ENCODE measurements at places on chromosomes 5 and 9.

DNA sequence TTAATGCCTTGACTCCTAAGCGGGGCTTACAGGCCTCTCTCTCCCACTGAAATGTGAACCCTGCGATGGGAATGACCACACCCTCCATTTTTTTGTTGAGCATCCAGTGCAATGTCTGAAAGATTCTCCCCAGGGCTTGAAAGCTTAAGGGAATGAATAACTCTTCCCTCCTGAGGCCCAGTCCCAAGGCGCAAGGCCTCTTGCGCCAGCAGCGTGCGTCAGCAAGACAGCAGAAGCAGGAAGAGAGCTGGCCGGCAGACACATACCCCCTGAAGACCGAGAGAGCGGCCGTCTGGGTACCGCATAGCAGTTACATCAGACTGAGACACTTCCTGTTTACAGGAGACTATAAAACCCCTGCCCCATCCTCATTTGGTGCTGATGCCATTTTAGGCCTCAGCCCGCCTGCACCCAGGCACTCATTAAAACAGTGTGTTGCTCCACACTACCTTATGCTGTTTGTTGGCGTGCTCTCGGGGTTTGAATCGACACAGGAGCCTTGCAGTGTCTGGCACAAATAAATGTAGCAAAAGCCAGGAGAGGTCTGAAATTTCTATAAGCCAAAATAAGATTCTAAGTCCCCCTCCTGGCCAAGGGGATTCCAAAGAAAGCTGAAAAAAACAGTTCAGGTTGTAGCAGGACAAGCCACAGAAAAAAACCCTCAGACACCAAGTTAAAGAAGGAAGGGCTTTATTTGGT is 62.3 kb downstream of the GDNF start:
- no peak for DNase-seq
- no peaks in the 10 kb centered on the region for H3K4me1 ChIP-seq
- H3K27ac ChIP-seq: no peak overlapping the region
- no peaks in the 10 kb centered on the region for H3K27me3 ChIP-seq
- no peak overlapping the region for H3K4me3 ChIP-seq

GRCh38 chr5:10578869-10579268 is 15.0 kb downstream of the ANKRD33B start:
- no peak overlapping the region for H3K4me3 ChIP-seq
- no peak for DNase-seq
- peaks cover 6% of the 10 kb centered on the region for H3K4me1 ChIP-seq

DNA sequence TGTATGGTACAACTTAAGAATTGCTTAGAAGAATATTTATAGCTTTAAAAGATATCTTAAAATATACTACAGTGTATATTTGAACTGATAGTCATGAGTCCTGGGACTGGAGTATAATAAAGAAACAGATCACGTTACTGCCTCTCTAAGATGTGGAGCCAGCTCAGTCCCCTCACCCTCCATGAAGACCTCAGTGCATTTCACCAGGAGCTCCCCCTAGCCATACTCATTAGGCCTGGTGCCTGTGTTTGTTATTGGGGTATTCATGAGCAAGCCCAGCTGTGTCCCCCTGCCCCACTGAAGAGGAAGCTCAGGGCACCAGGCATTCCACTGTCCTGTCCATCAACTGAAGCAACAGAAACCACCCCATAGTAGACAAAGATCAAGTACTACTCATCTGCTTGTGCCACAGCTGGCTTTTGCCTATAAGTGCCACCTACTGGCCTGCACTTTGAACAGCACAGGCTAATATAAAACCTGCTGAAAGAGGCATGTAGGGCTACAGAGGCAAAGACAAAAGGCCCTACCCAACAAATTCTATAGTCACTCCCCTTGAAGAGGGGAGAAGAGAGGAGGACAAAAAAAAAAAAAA is 850.2 kb upstream of the NUDT12 start:
- no peak overlapping the region for H3K27ac ChIP-seq
- no peak overlapping the region for H3K4me3 ChIP-seq
- H3K4me1 ChIP-seq: no peaks in the 10 kb centered on the region
- H3K36me3 ChIP-seq: no peaks in the 10 kb centered on the region
- peaks cover 10% of the 10 kb centered on the region for H3K27me3 ChIP-seq

DNA sequence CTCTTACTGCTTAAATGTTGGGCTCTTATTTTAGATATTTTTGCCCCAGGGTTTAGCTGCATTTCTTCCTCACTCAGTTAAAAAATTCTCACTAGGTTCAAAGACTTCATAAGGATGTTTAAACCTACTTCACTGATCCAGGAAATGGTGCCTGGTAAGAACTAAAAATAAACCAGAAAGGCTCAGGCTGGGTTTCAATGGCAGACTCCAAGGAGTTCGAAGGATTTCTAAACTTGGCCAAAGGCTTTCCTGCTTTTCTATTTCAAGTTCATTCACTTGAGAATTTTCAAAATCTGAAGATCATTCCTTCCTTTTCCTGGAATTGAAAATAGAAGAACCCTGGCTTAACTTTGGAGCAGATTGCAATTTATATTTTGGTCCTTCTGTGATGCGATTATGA is 193.0 kb upstream of the MAP1B start:
- DNase-seq: no peak
- no peak overlapping the region for H3K4me3 ChIP-seq
- no peaks in the 10 kb centered on the region for H3K27me3 ChIP-seq
- H3K27ac ChIP-seq: no peak overlapping the region

- H3K36me3 ChIP-seq: no peaks in the 10 kb centered on the region
- H3K27me3 ChIP-seq: no peaks in the 10 kb centered on the region
- no peak overlapping the region for H3K27ac ChIP-seq
- no peak overlapping the region for H3K4me3 ChIP-seq
These were observed 63.8 kb downstream of the C5orf15 start for GRCh38 chr5:133904641-133905040.

- DNase-seq: no peak
- no peak overlapping the region for H3K4me3 ChIP-seq
- H3K27ac ChIP-seq: no peak overlapping the region
These were observed 55.1 kb upstream of the CCDC112 start for GRCh38 chr5:115351356-115352195.

DNA sequence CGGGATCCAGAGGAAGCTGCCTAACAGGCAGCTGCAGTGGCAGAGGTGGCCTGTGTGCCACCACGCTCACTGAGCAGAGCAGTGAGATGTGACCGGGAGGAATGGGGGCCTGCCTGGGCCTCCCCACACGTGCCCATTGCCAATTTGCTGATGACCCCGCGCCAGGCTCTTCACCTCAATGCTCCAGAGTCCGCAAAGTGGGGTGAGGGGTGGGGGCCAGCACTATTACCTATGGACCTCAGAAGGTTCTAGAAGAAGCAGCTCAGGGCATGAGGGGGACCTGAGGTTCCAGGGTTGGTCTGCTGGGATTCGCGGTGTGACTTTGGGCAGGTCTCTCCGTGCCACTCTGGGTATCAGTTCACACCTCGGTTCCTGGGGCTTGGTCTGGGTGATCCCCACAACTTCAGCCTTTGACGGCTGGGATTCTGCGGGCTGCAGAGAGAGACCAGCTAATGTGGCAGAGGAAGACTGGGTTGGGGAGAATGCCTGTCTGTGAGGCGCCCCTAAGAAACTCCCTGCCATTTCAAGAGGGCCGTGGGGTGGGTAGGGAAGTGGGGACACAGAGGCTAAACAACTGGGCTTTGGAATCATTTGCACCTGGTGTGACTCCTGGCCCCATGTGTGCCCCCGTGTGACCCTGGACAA is 231.0 kb upstream of the MVB12B start:
- H3K27me3 ChIP-seq: no peaks in the 10 kb centered on the region
- DNase-seq: no peak
- no peak overlapping the region for H3K4me3 ChIP-seq
- no peaks in the 10 kb centered on the region for H3K36me3 ChIP-seq
- H3K4me1 ChIP-seq: no peaks in the 10 kb centered on the region

GRCh38 chr9:36119476-36119875 is 17.1 kb upstream of the GLIPR2 start:
- no peak overlapping the region for H3K4me3 ChIP-seq
- H3K27me3 ChIP-seq: no peaks in the 10 kb centered on the region
- H3K27ac ChIP-seq: no peak overlapping the region
- H3K36me3 ChIP-seq: no peaks in the 10 kb centered on the region

- no peak for DNase-seq
- no peak overlapping the region for H3K27ac ChIP-seq
- no peaks in the 10 kb centered on the region for H3K4me1 ChIP-seq
- H3K4me3 ChIP-seq: no peak overlapping the region
- H3K27me3 ChIP-seq: no peaks in the 10 kb centered on the region
These were observed 299.1 kb downstream of the EPB41L4A start for GRCh38 chr5:112119969-112120368.

GRCh38 chr5:127589309-127590030 is 59.4 kb upstream of the CTXN3 start:
- DNase-seq: no peak
- no peaks in the 10 kb centered on the region for H3K27me3 ChIP-seq
- H3K4me1 ChIP-seq: no peaks in the 10 kb centered on the region
- H3K4me3 ChIP-seq: no peak overlapping the region

DNA sequence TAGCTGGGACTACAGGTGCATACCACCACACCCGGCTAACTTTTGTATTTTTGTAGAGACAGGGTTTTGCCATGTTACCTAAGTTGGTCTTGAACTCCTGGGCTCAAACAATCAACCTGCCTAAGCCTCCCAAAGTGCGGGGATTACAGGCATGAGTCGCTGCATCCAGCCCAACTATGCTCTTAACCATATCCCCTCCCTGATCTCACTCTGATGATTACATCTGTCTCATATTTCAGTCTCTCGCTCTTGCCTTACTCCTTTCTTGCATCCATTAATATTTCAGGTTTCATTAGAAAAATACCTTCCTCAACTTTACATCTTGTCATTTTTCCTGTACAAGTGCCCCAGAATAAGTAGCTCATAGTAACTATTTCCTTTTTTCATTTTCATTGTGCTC is 61.0 kb upstream of the BASP1 start:
- no peak for DNase-seq
- H3K27ac ChIP-seq: peak overlapping the region; percentile 50
- H3K27me3 ChIP-seq: no peaks in the 10 kb centered on the region
- no peak overlapping the region for H3K4me3 ChIP-seq

- no peak for DNase-seq
- peak overlapping the region; percentile 100 for H3K27ac ChIP-seq
- H3K4me3 ChIP-seq: no peak overlapping the region
- no peaks in the 10 kb centered on the region for H3K27me3 ChIP-seq
- H3K4me1 ChIP-seq: peaks cover 40% of the 10 kb centered on the region
These were observed 109.8 kb downstream of the NR6A1 start for GRCh38 chr9:124661271-124661670.

DNA sequence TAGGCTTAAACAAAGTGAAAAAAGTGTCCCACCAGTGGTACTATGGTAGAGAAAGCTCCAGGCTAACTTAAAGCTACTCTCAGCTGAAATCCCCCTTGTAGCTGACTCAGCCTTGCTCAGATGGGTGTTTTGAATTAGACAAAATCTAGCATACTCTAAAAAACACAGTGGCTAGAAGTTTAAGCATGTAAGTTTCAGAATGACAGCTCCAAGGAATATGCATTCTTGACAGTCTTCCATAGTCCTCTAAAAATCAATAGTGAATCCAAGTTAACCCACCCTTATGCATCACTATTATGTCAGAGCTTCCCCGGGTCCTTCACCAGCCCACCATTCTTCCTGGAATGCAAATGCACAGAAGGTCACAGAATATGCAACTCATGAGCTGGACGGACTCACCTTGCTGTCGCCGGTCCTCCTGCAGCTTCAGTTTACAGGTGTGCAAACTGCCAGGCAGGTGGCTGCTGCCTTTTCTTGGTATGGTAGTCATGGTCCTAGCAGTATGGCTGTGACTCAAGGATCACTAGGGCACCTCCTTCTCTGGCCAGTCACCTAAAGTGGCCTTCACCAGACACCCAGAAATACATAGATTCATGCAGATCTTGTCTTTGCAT is 668 bp downstream of the RANBP3L start:
- no peaks in the 10 kb centered on the region for H3K27me3 ChIP-seq
- H3K27ac ChIP-seq: no peak overlapping the region
- no peaks in the 10 kb centered on the region for H3K36me3 ChIP-seq
- H3K4me1 ChIP-seq: no peaks in the 10 kb centered on the region

- H3K4me1 ChIP-seq: peaks cover 6% of the 10 kb centered on the region
- H3K27me3 ChIP-seq: no peaks in the 10 kb centered on the region
- H3K36me3 ChIP-seq: no peaks in the 10 kb centered on the region
- no peak overlapping the region for H3K27ac ChIP-seq
These were observed 574.1 kb downstream of the EBF1 start for GRCh38 chr5:158525663-158526062.

- no peaks in the 10 kb centered on the region for H3K36me3 ChIP-seq
- no peaks in the 10 kb centered on the region for H3K27me3 ChIP-seq
- DNase-seq: no peak
- H3K27ac ChIP-seq: no peak overlapping the region
- no peak overlapping the region for H3K4me3 ChIP-seq
These were observed 86.3 kb downstream of the AK8 start for GRCh38 chr9:132791699-132792240.

DNA sequence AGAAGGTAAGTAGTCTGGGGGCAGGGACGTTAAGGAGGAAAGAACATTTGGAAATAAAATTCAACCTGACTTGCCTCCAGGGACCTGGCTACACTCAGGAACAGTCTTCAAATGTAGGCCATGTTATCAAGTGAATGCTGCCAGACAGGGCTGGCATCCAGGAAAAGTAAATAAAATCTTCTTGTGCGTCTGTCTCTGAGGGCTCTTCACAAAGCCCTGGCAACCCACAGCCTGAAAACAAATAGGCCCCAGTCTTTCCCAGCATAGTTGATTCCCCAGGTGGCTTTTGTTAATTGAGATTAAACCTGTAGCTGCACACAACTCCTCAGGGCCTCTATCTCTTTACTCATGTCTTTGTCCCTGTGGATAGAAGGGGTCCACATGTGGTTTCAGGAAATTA is 55.4 kb downstream of the STK32A start:
- no peaks in the 10 kb centered on the region for H3K36me3 ChIP-seq
- H3K4me1 ChIP-seq: no peaks in the 10 kb centered on the region
- H3K27me3 ChIP-seq: no peaks in the 10 kb centered on the region
- no peak for DNase-seq
- no peak overlapping the region for H3K4me3 ChIP-seq
- H3K27ac ChIP-seq: no peak overlapping the region

DNA sequence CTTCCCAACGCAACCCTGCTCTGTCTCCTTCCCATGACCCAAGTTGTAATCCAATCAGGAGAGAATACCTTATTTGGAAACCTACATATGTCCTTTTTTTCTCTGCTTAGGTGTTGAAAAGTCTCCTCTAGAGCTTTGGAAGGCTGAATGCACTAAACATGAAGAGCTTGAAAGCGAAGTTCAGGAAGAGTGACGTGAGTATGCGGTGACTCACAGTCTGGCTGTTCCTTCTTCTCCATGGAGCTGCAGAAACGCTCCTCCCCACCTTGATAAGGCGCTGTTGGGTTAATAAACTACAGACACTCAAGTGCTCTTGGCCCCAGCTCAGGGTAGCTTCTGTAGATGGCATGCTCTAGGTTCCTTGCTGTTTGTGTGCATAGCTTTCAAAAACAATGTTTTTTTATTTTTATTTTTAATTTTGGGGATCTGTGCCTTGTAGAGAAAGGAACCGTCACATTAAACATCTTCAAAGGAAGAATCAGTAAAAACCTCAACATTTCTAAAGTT is 30.7 kb downstream of the RAI14 start:
- H3K4me1 ChIP-seq: peaks cover 48% of the 10 kb centered on the region
- peak overlapping the region; percentile 48 for H3K27ac ChIP-seq
- peaks cover 42% of the 10 kb centered on the region for H3K36me3 ChIP-seq
- peak; percentile 84 for DNase-seq

- H3K27me3 ChIP-seq: no peaks in the 10 kb centered on the region
- no peak overlapping the region for H3K27ac ChIP-seq
- no peak for DNase-seq
These were observed 1.3 kb downstream of the SPINK4 start for GRCh38 chr9:33241298-33241697.
